ENCODE measurements at places on chromosomes 3 and 15.

GRCh38 chr15:39128746-39129145 is 452.1 kb upstream of the THBS1 start:
- DNase-seq, result no peak

- DNase-seq, result no peak
Measured at GRCh38 chr3:83477563-83477962, 1481.2 kb upstream of the CADM2 start.

DNA sequence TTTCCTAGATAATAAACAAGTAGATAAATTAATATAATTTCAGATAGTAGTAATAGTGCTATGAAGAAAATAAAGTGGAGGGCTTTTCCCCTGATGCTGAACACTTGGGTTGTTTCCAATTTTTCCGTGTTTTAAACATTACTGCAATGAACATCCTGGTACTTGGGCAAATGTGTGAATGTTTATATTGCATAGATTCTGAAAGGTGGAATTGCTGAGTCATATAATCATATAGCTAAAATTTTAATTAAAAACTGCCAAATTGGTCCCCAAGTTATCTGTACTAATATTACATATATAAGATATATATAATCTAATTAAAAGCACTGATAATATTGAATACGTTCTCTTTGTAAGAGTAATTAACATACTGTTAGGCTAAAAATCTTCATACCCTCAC is 10.0 kb downstream of the PPP2R3A start:
- DNase-seq, result no peak

DNA sequence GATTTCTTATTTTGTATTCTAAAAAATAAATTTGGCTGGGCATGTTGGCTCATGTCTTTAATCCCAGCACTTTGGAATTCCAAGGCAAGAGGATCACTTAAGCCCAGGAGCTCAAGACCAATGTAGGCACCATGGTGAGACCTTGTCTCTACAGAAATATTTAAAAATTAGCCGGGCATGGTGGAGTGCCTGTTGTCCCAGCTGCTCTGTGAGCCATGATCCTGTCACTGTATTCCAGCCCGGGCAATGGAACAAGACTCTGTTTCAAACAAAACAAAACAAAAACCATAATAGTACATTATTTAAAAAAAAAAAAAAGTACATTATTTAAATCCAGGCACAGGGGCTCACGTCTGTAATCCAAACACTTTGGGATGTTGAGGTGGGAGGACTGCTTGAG is 5.5 kb upstream of the RTF1 start:
- DNase-seq, result no peak

DNA sequence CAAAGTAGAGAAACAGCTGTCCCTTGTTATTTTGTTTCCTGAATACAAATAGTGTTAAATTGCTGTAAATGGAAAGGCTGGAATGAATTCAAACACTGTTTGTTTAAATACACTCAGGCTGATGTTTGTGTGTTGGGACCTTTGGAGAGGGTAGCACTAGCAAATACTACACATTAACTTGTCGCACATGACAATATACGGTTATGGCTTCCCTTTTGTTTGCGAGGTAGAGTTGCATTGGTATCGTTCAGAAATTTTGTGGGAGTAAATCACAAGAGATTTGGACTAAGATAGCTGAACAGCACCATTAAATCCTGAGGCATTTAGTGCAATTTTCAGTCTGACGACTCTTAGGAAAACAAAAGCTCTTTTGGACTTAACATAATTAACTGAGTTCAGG is 213.0 kb upstream of the ROBO2 start:
- DNase-seq, result no peak

DNA sequence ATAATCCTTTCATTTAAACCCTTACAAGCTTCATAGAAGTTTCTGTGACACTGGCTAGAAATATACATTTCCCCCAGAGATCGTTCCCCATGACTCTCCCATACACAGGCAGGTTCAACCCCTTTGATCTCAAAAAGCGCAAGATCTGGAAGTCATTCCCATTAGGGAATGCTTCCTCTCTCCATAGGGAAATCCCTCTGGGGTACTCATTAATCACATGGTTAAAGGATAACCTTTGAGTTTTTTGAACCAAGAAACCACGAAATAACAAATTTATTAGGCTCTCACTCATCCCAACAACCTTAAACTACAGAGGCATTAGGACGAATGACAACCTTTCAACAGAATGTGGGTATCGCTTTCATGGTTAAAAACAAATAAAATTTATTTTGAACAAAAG is 211.9 kb upstream of the PRICKLE2 start:
- DNase-seq, result no peak

DNA sequence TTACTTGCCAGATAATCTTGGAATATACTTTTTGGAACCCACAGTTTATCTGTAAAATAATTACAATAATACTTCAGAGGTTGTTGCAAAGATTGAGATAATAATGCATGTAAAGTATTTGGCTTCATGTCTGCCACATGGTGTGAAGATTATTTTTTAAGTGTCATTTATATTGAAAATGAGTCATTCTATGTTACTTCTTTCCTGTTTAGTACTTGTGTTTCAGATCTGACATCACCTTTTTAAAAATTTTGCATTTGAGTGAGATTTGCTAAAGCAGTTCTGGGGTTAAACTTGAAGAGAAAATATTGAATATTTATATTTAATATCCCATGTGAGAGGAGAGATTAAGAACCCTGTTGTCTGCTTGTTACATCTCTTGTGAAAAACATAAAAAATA is 31.2 kb downstream of the IQGAP1 start:
- DNase-seq, result no peak

GRCh38 chr3:139534992-139535879 is 4.3 kb downstream of the RBP1 start:
- DNase-seq, result peak; percentile 32

DNA sequence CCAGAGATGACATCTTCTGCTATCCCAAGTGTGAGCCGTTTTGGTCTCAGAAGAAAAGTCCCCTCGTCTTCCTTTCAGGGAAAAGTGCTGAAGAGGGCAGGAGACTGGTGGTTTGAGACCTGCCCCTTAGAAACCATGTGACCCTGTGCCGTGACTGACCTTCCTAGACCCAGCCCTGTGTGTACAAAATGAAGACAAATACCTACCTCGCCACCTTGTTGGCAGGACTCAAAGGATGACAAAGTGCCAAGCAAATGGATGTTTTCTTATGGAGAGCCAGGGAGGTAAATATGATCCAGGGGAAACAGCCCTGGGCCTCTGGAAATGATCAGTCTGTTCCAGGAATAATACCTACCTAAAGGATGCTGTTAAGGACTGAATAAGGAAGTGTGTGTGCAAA is 41.3 kb downstream of the FAM174B start:
- no peak for DNase-seq

DNA sequence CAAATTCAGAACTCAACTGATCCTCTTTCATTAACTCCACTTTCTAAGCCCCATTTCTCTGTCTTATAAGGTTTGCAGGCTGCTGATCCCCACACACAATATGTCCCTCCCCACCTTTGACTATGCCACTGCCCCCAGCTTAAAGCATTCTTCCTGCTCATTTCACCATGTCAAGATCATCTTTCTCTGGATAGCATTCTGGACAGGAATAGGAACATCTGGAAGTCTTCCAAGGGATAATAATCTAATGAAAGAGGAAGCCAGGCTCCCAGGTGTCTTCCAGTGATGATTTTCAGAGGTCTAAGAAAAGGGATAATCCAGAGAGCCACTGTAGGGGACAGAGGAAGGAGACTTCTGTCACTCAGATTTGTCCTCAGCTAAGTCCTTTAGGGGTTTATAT is 54.6 kb upstream of the GALNT15 start:
- no peak for DNase-seq

All from HuH-7 (cell line).